Stimulated activated CD4-positive, alpha-beta T cell treated with anti-CD3 and anti-CD28 coated beads, Interleukin-15, amount 100 ng/mL, for 48 hours (primary cell): ENCODE measurements at places on chromosomes 2 and 18.

DNA sequence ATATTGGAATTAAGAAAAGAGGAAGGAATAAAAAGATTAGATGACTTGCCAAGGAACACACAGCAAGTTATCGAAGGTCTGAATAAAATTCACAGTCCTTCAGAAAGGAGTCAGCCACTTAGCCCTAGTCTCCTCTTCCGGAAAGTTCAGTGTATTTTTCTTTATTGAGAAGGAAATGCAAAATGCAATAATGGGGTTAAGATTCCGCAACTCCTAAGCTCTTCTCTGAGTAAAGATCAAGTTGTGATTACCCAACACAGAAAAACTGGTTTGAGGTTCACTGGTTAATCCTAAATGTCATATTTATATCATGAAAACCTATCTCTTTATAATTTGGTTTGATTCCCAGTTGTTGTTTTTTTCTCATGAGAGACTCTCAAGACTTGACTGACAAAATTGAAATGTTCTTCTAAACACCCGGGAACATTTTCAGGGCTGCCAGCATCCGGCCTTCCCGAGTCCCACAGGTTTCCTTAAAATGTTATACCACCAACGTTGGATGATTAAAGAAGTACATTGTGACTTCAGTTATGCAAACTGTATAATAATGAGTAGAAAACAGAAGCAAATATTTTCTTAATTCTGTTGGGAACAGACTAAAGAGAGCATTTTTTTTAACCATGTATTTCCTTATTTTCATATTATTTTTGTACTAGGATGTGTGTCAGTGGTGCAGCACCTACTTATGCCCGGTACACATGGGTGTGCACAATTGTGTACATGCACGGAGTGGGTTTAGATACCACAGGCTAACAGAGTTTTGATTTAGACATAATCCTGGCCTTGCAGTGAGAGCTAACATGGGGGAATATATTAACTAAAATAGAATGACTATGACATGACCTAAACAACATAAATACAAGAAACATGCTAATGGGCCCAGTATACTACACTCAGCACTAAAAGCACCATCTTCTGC is 100.2 kb downstream of the STK39 start:
- DNase-seq = no peak

GRCh38 chr2:147365622-147366021 is 479.2 kb upstream of the ACVR2A start:
- no peak for DNase-seq

GRCh38 chr2:238666543-238666942 is 181.3 kb upstream of the TWIST2 start:
- DNase-seq = no peak

- no peak for DNase-seq
These were observed 12.1 kb downstream of the ADAM17 start for GRCh38 chr2:9543557-9543956.

DNA sequence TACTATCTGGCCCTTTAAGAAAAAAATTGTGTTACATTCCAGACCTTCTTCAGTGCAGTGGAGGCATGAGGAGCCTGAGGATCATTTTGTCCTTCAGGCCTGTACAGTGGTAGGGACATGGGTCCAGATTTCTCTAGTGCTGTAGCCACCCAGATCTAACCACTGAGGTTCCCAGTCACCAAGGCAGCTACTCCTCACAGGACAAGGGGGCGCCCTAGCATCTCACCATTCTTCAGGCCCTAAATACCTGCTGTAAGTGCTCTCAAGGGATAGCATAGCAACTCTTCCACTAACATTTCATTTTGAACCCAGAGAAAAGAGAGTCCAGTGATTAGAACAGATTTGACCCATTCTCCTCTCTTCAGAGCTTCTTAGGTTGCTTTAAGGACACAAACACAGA is 1533.0 kb downstream of the LRP1B start:
- no peak for DNase-seq

DNA sequence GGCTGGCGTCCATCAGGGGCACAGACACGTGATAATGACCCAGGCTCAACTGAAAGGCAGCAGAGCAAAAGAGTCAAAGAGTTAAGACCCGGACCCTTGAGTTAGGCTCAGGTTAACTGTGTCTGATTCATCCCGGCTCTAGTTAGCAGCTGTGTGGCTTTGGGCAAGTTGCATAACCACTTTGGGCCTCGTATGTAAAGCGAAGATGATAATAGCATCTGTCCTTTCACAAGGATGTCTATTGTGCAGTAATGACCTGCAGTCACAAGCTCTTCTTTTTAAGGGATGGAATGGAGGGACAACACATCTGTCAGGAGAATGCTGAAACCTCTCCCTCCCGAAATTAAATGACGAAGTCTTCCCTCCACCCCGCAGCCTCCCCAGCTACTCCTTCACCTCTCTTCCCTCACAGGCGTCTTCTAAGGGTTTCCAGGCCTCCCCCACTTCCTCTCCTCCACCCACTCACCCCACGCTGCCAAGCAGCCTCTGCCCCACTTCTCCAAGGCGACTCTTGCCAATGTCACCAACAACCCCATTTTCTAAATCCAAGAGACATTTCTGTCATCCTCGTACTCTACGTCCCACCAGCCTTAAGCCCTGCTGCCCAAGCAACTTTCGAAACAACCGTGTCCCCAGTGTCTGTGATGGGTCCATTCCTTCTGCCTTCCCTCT is 135.1 kb upstream of the ID2 start:
- no peak for DNase-seq
